Activated CD8-positive, alpha-beta memory T cell treated with anti-CD3 and anti-CD28 coated beads for 1 hour (primary cell): ENCODE measurements at places on chromosomes 2 and 18.

DNA sequence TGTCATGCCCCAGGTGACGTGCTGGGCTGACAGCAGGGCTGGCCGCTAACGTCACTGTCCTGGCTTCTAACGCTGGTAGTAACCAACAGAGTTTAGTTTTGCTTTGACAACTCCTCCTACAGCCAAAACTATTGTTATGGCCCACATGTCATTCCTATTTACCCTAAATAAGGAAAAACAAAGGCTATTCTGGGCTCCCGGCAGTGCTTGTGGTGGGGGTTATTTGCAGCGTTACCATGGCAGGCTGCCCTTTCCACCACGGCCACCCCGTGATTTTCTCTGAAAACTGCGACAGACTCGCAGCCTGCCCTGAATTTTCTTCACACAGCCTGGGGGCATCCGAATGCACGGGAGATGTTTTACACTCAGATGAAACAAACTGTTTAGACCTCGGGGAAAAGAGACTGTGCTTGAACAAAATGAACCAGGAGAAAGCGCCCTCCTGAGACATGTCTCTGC is 115.2 kb downstream of the FAM210A start:
- DNase-seq = no peak

DNA sequence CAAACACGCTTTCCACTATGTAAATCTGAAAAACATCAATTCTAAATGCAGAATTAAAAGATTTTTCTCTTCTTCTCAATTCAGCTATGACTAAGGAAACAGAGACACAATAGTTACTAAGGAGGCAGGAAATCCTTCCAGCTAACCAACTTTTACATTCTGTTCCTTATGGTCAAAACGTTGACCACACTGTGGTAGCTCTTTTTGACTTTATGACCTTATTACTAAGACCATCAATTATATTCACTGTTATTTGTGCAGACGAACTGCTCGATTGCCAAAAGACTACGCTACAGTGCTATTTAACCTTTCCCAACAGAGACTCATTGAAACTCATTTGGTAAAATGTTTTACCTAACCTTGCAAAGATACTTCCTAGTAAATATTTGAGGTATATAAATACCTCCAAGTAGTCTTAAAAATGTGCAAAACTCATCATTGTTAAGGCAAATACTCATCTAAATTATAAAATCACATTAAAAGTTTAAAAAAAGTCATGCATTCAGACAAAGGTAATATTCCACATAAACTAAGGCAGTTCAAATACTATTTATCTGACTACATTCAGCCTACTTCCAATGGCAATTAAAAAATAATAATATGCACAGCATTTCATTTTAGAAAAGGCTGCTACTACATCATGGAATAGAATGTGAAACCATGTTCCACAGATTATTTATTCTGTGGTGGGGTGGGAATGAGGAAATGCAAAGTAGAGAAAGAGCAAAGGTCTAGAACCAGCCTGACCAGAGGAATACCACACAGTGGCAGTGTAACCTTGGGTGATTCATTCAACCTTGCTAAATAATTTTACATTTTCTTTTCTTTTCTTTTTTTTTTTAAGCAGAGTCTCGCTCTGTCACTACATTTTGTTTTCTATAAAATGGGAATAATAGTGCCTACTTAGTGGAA is 139.9 kb downstream of the THADA start:
- DNase-seq = no peak

DNA sequence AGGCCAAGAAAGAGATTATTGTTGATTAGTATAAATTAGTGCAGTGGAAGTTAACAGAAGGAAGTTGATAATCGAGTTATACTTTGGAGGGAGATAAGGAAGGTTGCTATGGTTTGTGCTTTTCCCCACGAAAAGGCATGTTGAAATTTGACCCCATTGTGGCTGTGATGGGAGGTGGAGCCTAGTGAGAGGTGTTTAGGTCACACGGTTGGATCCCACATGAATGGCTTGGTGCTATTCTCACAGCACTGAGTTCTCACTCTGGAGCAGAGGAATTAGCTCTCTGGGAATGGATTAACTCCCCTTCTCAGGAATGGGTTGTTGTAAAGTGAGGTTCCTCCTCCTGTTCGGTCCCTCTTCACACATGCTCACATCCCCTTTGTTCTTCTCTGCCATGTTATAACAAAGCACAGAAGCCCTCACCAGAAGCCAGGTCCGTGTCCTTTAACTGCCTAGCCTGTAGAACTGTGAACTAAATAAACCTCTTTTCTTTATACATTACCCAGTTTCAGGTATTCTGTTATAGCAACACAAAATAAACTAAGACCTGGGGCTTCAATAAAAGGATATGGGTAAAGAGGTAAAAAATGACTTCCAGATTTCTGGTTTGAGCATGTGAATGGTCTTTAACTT is 21.9 kb downstream of the PIGN start:
- no peak for DNase-seq

DNA sequence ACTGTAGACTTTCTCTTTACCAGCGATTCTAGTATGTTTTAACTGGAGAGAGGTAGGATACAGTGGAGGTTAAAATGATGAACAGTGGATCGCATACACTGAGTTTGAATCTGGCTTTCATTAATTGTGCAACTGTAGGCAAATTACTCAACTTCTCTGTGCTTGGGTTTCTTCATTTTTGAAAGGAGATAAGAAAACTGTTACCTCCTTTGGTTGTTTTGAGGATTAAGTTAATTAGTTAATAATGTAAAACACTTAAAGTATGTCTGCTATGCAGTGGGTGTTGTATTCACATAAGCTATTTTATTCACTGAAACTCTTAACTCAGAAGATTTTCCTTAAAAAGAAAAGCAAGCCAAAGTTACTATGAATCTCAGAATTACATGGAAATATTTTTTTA is 111.8 kb upstream of the CYP20A1 start:
- DNase-seq = no peak

DNA sequence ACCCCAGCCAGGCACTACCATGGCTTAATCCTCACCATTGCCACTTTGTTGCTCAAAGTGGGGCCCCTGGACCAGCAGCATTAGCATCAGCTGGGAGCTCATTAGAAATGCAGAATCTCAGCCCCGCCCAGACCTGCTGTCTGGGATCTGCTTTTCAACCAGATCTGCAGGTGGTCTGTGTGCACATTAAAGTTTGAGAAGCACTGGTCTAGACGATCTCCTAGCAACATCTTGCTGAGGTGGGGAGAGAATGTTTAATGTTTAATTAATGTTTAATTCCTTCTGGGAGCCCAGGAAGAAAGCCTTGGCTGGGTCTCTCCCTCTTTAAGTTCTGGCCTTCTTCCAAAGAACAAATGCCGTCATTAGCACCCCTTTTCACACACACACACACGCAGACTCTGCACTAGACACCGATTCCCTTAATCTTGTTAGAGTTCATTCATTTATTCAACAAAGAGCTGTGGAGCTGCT is 53.7 kb downstream of the EDAR start:
- no peak for DNase-seq

- no peak for DNase-seq
Measured at GRCh38 chr2:49241501-49241900, 87.2 kb upstream of the FSHR start.

GRCh38 chr2:26298638-26299393 is 47.1 kb upstream of the SELENOI start:
- peak; percentile 5 for DNase-seq
